ENCODE measurements at places on chromosomes 4 and X. TPM values are rescaled to one million over a fixed set of nuclear protein-coding genes. Genes with fewer than 3 reads are reported as not detected.
A peak's percentile ranks its signal among the peaks of the same experiment; 100 is the strongest.

- DNase-seq = no peak
Measured at GRCh38 chr4:106238820-106239420, 77.1 kb downstream of the TBCK start.

DNA sequence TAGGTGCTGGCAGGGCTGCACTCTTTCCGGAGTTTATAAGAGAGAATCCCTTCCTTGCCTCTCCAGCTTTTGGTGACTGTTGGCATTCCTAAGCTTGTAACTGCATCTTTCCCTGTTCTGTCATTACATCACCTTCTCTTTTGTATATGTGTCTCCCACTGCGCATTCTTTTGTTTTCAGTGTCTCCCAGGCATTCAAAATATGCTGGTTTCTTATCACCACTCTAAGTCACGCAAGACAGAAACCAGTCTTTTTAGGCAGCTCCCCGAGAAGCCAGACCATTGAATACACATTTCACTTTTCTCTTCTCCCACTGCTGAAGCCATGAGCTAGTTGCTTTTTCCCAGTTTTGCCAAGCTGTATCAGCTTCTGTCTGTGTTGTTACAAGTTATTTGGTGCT, 71.0 kb downstream of the LAS1L start:
- no peak for DNase-seq

GRCh38 chrX:129634541-129634940, 20.2 kb downstream of the APLN start:
- DNase-seq = no peak

DNA sequence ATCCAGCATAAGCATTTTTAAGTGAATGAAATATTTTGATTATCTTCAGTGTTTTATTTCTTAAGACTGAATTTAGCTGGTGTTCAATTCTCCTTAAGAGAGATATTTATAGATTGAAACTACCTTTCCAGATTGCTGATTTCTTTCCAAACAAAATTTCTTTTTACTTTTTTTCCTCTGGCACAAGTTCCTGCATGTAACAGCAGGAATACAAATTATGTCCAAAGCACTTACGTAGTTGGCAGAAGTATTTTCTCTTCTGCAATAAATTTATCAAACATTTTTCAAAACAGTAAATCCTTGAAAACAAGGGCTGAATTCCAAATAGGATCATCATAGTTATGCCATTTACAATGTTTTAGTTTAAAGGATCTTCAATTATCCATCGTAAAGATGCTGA, 412.6 kb downstream of the IQCM start:
- no peak for DNase-seq

DNA sequence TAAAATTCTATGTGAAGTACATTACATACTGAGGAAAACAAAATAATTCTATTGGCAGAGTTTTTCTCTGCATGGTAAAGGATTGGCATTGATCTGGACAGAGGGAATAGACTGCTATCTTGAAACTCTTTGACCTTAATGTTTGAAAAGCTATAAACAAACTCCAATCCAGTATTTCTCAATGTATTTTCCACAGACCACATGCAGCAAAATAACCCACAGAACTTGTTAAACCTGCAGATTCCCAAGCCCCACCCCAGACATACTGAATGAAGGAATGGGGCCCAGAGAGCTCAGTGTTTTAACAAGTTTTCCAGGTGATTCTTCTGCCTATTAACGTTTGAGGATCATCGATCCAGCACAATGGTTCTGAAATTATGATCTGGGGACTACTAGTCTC, 15.7 kb downstream of the RNF128 start:
- DNase-seq = no peak

- DNase-seq = no peak
Measured at GRCh38 chr4:143514169-143514495, 630 bp downstream of the SMARCA5 start.

GRCh38 chr4:85968945-85969819, 390.7 kb downstream of the MAPK10 start:
- no peak for DNase-seq

SUPT20HL2 gene
- total RNA-seq = not detected

GRCh38 chrX:118530219-118530911, 34.8 kb downstream of the DOCK11 start:
- DNase-seq = no peak

PCDH18 gene
- total RNA-seq = 34.4 TPM

- DNase-seq = no peak
Measured at GRCh38 chrX:6053141-6053540, 175.5 kb downstream of the NLGN4X start.

- DNase-seq = no peak
Measured at GRCh38 chr4:119872371-119873016, 194.2 kb downstream of the MAD2L1 start.

YIPF6 gene
- total RNA-seq = 43.2 TPM

KANTR gene
- total RNA-seq = 30.2 TPM

DNA sequence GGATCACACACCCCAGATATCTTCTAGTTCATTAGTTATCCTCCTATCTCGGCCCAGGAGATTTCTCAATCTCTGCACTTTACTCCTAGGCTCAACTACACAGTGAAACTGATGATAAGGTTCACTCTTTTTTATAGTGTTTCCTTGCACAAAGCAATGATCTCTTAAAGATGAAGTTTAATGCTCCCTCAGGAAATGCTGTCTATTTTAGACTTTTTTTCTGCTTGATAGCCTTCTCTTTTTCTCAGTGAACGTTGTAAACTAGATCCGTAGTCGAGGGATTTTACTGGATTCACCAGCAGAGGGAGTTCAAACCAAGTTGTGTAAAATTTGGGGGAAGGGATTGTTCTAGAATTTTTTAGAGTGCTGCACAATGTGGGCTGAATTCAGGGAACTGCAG, 269.6 kb downstream of the GBA3 start:
- DNase-seq = no peak

DNA sequence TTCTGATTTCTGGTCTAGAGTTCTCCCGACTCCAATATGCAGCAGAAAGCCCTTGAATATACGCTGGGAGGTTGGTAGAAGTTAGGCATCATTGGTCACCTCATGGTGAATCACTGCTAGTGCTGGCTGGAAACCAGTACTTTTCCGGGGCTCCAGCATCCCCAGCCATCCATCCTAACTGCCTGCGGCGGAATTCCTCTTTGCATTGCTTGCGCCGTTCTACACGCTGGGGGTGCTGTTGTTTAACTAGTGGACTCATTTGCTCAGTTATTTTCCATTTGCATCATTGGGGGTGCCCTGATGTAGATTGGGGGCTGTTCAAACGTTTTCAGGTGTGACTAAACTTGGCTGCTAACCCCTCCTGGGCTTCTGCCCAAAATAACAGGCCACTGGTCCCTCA, 23.3 kb upstream of the GPR50 start:
- no peak for DNase-seq

GRCh38 chr4:165748321-165748720, 124.7 kb upstream of the TLL1 start:
- no peak for DNase-seq

UGT2B17 gene
- total RNA-seq = not detected

- no peak for DNase-seq
Measured at GRCh38 chr4:158809611-158810486, 41.0 kb downstream of the FNIP2 start.

DNA sequence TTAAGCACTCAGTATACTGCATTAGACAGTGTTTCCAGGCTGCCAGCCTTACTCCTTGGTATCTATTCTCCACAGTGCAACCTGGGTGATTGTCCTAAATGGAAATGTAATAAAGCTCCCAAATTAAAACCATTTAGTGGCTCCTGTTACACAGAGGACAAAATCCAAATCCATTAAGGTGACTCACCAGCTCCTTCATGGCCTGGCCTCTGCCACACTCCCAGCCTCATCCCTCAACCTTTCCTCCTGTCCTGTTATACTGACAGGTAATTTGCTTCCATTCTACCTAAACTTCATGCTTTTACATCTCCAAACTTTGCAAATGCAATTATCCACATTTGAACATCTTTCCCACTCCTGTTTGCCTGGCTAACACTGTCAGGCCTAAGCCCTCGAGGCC, 140.3 kb downstream of the INPP4B start:
- no peak for DNase-seq

DNA sequence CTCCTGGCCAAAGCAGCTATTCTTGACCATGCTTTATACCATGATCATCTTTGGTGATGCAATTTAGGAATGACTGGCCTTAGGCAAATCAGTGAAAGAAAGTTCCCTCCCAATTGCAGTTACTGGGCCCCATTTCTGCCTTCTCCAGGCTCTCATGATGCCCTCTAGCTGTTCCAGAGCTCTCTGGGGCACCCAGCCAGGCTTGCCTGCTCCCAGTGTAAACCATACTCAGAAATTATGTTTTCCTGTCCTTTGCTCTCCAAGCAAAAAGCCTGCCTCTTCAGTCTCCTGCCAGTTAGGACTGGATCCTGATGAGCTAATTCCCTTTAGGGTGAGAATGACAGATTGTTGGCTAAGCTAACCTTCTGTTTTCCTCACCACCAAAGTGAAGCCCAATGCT, 85.3 kb upstream of the RBPJ start:
- peak; percentile 67 for DNase-seq

- no peak for DNase-seq
Measured at GRCh38 chr4:163525982-163526381, 31.5 kb downstream of the TMA16 start.

DNA sequence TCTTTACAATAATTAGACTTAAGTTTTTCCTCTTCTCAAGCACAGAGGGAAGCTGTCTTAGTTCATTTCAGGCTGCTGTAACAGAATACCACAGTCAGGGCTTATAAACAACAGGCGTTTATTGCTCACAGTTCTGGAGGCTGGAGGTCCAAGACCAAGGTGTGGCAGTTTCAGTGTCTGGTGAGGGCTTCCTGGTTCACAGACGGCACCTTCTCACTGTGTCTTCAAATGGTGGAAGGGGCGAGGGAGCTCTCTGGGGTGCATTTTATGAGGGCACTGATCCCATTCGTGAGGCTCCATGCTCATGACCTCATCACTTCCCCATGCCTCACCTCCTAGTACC, 115.7 kb upstream of the MXRA5 start:
- DNase-seq = no peak

GRCh38 chrX:119399772-119400101, 601 bp downstream of the SLC25A43 start:
- DNase-seq = no peak

SCD5 gene
- 50.6 TPM for total RNA-seq

GRCh38 chr4:38023347-38024205, 63.4 kb downstream of the PTTG2 start:
- no peak for DNase-seq

CPE gene
- 109 TPM for total RNA-seq

GRCh38 chr4:142307857-142308256, 538.2 kb downstream of the INPP4B start:
- no peak for DNase-seq

- DNase-seq = no peak
Measured at GRCh38 chr4:6453688-6453990, 18.8 kb downstream of the PPP2R2C start.

DNA sequence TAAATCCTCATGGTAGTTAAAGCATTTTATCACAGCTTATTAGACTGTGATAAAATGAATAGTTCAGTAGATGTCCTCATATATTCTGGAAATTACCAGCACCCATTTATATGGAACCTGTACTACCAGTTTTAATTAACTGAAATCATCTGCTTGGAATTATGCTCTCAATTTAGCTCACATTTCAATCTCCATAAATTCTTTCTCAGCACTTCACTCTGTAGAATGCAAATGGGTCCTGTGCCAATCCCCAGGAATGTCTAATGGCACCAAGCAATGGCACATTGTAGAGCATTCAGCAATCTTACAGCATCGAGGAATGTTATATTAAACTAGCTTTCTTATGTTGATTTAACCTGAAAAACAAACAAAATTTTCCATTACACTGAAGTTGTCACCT, 355.1 kb downstream of the PDHA2 start:
- DNase-seq = no peak

GRCh38 chr4:169208090-169208455, 62.7 kb downstream of the SH3RF1 start:
- DNase-seq = no peak

- DNase-seq = no peak
Measured at GRCh38 chr4:3009422-3009821, 46.1 kb downstream of the GRK4 start.

PDLIM3 gene
- total RNA-seq = 9.8 TPM

- no peak for DNase-seq
Measured at GRCh38 chrX:10549280-10549679, 71.1 kb downstream of the MID1 start.

MTNR1A gene
- total RNA-seq = not detected

- DNase-seq = no peak
Measured at GRCh38 chr4:52266537-52267137, 215.5 kb downstream of the SPATA18 start.

GRCh38 chr4:43048570-43048969, 156.1 kb downstream of the GRXCR1 start:
- no peak for DNase-seq

DNA sequence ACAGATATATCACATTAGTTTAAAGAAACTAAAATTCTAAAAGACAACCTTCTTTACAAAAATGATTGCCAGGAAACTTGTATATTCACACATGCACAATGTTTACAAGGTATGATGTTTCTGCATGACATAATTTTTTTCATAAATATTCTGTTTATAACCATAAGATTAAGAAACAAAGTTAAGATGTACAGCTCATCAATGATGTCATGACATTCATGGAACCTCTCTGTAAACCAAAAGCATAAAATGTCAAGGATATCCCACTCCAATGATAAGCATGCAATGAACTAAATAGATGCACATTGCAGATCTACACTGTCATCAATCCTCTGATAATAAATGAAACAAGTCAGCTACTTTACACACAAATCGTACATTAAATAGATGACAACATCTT, 136.0 kb downstream of the MAB21L2 start:
- DNase-seq = no peak

GRCh38 chr4:138775489-138775888, 240.1 kb upstream of the NOCT start:
- no peak for DNase-seq

DNA sequence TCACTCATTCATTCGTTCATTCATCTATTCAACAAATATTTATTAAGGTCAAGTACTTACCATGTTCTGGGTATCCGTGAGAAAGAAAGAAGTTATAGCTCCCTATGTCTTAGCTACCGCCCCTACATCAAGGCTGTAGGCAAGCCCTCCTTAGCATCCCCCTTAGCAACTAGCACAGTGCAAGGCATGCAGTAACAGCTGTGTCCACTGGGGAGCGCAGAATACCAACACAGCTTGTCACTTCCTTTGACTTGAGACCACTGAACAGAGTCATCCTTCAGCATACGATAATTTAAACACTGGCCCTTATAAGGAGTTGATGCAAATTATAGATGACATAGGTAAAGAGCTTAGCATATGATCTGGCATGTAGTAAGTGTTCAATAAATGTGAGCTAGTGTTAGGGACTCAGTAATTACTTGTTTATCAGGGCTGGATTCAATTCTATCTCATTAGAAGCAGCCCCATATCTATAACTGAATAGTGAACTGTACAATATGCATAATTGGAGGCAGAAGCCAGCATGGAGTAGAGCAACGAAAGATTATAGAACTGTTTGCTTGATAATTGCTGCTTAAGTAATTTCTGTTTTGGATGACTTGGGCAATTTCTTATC, 8.7 kb downstream of the KIAA1210 start:
- peak; percentile 63 for DNase-seq

DNA sequence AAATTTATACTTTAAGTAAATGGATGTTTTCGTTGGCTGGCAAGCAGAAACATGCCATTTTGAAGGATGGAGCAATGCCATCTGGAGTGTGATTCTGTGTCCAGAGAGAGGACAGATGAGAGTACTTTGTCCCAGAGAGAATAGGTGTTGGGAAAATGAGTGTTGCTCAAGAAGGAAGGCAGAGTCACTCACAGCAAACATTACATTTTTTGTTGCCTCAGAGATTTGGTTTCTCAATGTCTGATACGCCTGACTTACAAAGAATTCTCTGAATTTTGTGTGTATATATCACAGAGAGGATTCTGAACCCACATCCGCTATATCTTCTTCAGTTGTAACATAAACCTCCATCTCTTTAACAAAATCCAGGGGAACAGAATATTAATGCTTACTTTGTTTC, 102.8 kb upstream of the PCDH18 start:
- no peak for DNase-seq
